ENCODE measurements at places on chromosomes 6 and 20. TPM values are rescaled to one million over a fixed set of nuclear protein-coding genes. Genes with fewer than 3 reads are reported as not detected.

The AKAP7 gene
- 8.5 TPM for total RNA-seq

The CLIC5 gene
- 14.8 TPM for total RNA-seq

The SCRT2 gene
- not detected for total RNA-seq

The RNGTT gene
- total RNA-seq, result 16.9 TPM

The OPRM1 gene
- total RNA-seq, result not detected

The NMBR gene
- not detected for total RNA-seq

The WFDC12 gene
- not detected for total RNA-seq

The PTP4A1 gene
- 24.7 TPM for total RNA-seq

The BICRAL gene
- total RNA-seq, result 13.3 TPM

The EFCAB8 gene
- total RNA-seq, result not detected
